HS-27A (cell line): ENCODE measurements at places on chromosomes 3 and 15.
A peak's percentile ranks its signal among the peaks of the same experiment; 100 is the strongest.

- no peak for DNase-seq
These were observed 45.3 kb downstream of the HCN4 start for GRCh38 chr15:73323374-73323955.

DNA sequence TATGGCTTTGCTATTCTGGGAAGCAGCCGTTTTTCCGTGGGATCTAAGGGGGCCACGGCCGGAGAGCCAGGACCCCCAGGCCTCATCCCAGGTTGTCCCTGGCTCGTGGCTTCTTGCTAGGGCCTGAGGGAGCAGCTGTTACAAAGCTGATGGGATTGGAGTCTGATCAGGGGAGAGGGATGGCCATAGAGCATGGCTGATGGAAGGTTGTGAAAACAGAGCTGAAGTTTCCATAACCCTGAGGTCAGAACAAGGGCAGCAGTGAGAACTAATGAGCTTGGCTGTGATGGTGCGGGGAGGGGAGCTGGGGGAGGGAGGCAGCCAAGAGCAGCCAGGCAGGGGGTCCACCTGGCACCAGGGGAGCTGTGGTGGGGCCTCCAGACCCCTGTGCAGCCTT is 63.0 kb downstream of the LINGO1 start:
- DNase-seq = no peak

- DNase-seq = no peak
These were observed 32.0 kb upstream of the PPP4R2 start for GRCh38 chr3:72964633-72965032.

- DNase-seq = no peak
These were observed 147.5 kb downstream of the NTRK3 start for GRCh38 chr15:88108991-88109390.

GRCh38 chr15:58690703-58691102 is 58.8 kb downstream of the ADAM10 start:
- DNase-seq = no peak

DNA sequence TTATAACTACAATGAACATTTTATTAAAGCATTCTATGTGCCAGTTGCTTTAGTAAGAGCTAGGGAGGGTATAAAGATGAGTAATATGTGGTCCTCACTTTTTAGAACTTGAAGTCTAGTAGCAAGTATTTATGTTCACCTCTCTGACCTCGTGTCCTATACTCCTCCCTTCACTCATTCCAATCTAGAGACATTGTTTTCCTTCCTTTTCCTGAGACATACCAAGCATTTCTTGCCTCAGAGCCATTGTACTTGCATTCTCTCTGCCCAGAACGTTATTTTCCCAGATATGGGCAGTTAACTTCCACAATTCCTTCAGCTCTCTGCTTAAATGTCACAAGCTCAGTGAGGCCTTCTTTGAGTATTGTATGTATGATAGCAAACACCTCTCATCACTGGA is 408.6 kb downstream of the PDCD6IP start:
- DNase-seq = peak; percentile 74

- DNase-seq = no peak
These were observed 22.4 kb downstream of the CHRNA3 start for GRCh38 chr15:78598348-78598747.

DNA sequence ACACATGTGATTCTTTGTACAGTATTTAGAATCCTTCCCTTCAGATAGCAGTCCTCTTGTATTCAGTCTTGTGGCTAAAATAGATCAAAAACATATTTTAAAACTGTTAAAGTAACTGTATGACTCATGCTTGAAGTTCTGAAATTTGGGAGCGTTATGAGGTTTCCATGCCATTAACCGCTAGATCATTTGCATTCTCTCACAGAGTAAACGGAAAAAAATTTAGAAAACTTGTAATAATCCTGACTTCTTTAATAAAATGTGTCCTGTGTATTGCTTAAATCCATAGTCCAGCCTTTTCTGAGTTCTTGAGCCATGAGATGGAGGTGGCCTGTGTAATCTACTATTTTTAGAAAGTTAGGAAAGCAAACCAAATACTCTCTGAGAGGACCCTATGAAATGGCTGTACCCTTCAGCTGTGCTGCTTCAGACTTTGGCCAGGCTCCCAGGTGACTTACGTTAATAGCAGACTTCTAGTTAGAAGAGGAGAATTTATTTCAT is 33.8 kb downstream of the MBNL1 start:
- peak; percentile 64 for DNase-seq
